ENCODE measurements at places on chromosomes 3 and 15.

DNA sequence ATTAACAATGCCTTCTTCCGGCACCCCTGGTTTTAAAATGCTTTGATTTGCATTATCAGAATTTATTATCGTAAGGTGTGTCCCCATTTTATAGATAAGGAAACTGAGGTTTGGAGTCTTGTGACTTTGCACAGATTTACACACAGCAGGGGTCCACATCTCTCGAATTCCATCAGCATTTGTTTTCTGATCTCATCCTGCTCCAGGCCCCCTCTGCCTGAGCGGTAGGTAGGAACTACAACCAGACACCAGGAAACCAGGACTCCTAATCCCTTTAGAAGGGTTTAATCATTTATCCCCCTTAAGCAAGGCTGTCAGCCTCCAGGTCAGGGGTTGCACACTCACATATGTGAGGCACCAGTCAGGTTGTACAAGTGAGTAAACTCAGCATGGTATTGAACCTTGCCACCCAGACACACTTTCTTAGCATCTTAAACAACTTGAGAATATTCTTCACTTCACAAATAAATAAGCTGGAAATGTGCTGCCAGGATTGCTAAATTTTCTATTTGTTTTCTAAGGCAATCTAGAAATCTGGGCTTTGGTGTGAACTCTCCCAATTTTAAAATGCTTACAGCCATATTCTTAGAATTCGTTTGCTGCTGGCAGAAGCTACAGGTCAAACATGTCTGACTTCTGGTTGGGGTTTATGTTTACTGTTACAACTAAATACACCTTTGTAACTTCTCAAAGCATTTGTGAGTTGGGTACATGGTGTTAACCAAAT, 31.7 kb upstream of the CMTM7 start:
- no peak for DNase-seq

GRCh38 chr15:33894193-33894592, 74.1 kb upstream of the CHRM5 start:
- DNase-seq, result no peak

GRCh38 chr15:41483115-41483514, 10.6 kb upstream of the ITPKA start:
- no peak for DNase-seq

DNA sequence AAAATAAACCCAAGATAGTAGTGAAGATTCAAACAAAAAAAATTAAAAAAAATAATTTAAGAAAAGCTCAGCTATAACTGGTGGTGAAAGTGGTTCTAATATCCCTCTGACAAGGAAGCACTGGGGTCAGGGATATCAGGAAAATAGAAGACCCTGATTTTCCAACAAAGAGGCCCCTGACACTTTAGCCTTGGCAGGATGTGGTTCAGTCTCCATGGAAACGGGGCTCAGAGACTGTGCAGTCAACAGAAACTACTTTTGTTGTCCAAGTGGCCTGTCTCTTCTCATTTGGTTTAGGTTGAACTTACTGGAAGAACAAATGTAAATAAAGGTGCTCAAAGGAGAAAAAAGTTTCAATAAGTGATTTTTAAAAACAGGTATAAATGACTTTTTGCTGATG, 27.2 kb downstream of the INTS14 start:
- DNase-seq, result peak; percentile 14

GRCh38 chr3:113223475-113224281, 12.3 kb downstream of the BOC start:
- DNase-seq, result no peak

- no peak for DNase-seq
Observed at GRCh38 chr3:120415756-120416155, 35.0 kb downstream of the FSTL1 start.

GRCh38 chr15:73962433-73962832, 29.7 kb downstream of the STOML1 start:
- DNase-seq, result no peak

- no peak for DNase-seq
Observed at GRCh38 chr15:36903195-36903594, 197.2 kb downstream of the MEIS2 start.

GRCh38 chr3:150237490-150237889, 170.6 kb upstream of the TSC22D2 start:
- DNase-seq, result no peak

- no peak for DNase-seq
Observed at GRCh38 chr3:135412475-135412874, 553.1 kb upstream of the PPP2R3A start.

DNA sequence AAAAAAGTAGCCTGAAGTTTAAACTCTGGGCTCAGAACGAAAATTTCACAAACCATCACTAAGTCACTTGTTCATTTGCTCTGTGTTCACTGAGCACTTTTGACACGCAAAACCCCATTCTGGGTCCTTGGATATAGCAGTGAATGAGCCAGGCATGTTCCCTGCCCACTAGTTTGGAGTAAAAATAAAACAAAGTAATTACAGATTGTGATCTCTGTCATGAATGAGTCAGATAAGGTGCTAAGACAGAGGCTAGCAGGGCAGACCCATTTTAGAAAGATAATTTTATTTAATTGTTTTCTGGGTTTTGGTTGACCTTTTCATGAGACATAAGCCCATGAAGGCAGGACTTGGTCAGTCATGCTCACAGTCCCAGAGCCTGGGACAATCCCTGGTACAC, 84.1 kb upstream of the ARHGEF3 start:
- DNase-seq, result no peak

GRCh38 chr15:63942486-63943365, 103.6 kb downstream of the DAPK2 start:
- DNase-seq, result no peak

DNA sequence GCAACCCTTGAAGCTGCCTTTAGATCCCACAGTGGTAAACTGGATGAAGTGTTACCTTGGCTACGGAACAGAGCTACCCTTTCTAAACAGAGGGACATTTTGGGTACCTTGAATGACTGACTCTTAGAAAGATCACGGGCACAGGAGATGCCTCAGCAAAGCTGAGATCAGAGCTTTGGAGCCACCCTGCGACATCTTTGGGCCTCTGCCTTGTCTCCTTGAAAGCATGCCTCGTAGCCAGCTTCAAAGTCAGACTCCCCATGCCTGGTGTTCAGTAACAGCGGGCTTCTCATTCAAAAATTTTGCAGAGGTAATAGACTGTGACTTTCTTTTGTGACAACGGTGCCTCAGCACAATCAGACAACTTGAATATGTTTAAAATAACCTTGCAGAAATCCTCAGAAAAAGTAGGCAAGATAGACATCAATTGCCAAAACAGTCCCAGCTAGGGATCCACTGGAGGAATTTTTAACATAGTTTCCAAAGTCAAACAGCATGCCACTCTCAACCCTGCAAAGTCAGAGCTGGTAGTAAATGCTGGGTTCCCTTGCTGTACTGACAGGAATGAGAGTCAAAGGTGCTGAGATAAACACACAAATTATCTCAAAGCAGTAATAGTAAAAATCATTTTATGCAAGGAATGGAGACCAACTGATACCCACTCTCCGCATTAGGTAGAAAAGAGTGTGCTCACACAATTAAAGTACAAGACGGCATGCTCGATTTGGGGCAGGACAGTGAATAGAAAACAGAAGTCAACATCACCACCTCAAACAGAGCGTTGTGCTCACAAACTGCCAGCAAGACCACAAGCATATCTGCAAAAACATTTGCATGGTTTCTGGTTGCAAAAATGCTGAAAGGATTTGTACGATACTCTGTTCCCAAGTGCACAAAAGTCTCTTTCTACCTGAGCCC, 82.1 kb downstream of the MYO1E start:
- DNase-seq, result no peak

GRCh38 chr15:27248251-27248650, 277.3 kb downstream of the GABRG3 start:
- no peak for DNase-seq

DNA sequence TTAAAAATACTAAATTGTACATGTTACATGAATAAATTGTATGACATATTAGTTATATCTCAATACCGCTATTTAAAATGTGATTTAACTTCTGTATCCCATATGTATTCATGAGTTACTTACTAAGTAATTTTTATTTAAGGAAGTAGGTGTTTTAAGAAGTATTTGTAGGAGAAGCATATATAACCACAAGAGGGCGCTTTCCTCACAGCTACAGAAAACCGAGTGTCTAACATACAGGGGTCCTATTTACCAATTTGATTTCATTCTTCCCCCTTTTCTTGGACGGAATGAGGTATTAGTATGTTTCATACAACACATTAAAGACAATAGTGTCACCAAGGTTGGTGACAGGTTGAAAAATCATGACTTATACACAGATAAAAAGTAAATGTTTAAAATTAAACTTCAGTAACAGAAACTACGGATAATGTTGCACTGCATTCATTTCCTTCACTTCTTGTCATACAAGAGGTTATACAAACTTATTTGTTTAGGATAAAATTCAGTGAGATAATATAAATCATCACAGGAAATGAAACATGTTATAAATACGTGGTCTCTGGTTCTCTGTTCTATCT, 253.6 kb downstream of the MAGI1 start:
- no peak for DNase-seq

DNA sequence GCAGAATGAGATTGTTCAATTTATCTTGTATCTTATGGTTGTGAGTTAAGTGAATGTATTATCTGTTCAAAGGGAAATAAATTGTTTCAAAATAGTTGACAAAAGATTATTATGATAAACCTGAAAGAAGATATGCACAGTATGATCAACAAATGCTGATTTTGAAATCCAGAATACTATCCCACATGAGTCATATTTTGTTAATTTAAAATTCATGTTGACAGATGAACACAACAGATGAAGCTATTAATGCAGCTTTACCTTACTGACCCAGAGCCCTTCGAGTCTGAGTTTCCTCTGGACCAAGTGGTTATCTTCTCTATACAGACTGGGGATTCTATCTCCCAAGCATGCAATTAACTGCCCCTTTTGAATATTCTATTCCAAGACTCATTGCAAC, 482.8 kb downstream of the FGF12 start:
- no peak for DNase-seq

GRCh38 chr3:21909096-21909495, 158.1 kb upstream of the ZNF385D start:
- no peak for DNase-seq

GRCh38 chr15:81313686-81314085, 10.3 kb downstream of the STARD5 start:
- no peak for DNase-seq

- DNase-seq, result no peak
Observed at GRCh38 chr15:100710744-100711515, 108.5 kb downstream of the ASB7 start.

DNA sequence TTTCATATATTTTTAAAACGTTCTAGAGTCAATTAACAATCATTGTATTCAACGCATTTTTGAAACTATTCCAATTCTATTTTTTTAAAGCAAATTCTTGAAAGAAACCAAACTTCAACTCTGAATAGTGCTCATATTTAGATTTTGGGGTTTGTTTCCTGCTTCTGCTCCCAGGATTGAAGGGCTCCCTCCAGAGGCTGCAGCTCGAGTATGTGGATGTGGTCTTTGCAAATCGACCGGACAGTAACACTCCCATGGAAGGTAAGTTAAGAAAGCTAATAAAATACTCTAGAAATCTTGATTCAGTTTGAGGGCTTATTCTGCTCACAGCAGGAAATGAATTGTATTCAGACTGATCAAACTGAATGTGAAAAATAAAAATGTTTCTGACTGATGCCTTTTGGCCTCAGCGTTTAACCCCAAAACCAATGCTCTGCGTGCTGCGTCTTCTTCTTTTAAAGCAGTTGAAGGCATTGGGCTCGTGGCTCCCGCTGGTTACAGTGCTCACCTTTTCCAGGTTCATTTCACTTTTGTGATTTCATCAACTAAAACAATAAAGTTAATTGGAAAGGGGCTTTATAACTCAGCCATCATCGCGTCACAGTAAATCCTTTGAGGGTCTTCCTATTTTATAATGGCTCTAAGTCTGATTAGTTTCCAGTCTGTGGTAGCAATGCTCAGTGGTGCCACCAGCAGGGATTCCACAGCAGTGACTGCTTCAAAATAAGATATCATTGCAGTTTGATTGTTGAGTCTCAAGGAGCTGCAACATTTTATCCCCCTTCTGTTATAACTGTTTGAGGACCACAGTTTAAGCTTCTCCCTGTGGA, 80.1 kb downstream of the SSR3 start:
- no peak for DNase-seq

GRCh38 chr3:75886971-75887526, 101.7 kb upstream of the ZNF717 start:
- DNase-seq, result no peak

DNA sequence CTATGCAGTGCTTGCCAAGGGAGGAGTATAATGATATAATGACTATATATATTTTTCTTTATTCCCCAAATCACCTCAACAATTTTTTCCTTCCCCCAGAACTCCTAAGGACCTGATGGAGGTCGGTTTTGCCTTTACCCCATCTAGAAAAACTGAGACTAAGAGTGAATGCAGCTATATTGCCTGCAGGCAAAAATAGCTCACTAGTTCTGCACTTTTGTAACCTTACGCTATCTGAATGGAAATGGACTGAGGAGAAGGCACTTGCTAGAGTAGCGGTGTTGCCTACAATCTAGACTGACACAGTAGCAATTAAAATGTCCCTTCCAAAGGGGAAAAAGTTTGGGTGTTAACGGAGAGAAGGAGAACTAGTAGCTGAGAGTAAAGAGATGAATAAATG, 379.5 kb upstream of the SEMA6D start:
- DNase-seq, result no peak

DNA sequence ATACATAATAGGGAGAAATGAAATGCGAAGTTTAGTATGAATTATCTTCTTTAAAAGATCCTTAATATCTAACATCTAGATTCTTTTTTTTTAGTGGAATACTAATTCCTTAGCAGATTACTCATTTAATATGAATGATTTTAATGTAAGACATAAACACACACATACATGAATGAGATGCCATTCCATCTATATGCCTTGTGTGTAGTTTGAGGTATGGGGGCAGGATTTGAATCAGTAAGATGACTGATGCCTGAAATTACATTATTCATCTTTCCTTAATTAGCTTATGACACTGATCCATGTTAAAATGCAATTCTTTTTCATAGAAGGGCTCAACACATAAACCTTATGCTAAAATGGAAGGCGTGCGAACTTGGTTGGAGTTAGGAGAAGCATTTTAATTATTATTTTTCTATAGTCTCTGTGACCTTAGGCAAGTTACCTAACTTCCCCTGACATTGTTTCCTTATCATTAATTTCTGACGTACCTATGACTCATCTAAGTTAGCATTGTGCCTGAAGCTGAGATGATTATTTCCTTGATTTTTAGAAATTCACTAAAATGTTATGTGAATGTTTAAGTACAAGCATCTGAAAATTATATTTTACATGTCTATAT, 10.8 kb upstream of the BNIP2 start:
- no peak for DNase-seq

- no peak for DNase-seq
Observed at GRCh38 chr3:83500422-83500821, 1458.4 kb upstream of the CADM2 start.

DNA sequence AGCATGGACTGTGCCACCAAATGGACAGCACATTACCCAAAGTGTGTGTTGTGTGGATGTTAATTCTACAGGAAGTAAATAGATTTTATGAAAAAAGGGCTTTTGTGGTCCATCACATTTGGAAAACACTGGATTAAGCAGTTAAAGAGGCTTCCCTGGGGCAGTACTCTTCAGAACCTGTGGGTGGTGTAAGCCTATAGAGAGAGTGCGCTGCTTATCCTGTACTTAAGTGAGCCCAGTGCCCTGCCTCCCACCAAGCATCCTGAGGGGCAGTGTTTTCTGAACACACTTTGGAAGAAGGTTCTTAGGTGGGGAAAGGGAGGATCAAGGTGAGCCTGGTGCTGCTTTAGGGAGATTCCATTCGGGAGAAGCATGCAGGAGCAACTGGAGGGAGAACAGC, 10.9 kb downstream of the TTLL3 start:
- DNase-seq, result no peak
